ENCODE measurements at places on chromosomes 12 and 14. TPM values are rescaled to one million over a fixed set of nuclear protein-coding genes. Genes with fewer than 3 reads are reported as not detected.

RTL1 gene
- total RNA-seq = not detected

GRCh38 chr12:89665556-89665955 lies 43.1 kb downstream of the ATP2B1 start:
- peaks cover 11% of the 10 kb centered on the region for H3K36me3 ChIP-seq
- H3K4me1 ChIP-seq = peaks cover 50% of the 10 kb centered on the region
- no peak overlapping the region for H3K27ac ChIP-seq
- DNase-seq = no peak

DNA sequence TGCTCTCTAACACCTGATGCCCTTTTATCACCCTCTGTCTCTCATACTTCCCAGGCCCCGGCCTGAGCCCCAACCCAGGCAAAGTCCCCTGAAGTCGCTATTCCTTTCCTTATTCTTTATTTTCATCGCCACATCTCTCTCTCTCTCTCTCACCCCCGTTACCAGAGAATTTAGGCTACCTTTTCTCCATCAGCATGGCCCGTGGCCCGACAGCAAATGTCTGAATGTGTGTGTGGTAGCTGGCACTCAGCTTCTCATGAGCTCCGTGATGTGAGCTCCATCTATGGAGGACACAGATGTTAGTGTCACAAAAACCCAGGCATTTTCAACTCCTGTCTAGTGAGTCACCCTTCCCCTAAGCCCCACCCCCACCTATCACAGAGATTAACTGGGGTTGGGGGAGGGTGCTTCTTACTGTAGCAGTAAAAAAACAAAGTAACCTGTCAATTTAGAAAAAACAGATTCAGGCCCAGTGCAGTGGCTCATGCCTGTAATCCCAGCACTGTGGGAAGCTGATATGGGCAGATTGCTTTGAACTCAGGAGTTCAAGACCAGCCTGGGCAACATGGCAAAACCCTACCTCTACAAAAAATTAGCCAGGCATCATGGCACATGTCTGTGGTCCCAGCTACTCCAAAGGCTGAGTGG lies 53.8 kb downstream of the VCPKMT start:
- peak overlapping the region; percentile 90 for H3K4me3 ChIP-seq
- H3K27ac ChIP-seq = peak overlapping the region; percentile 97
- H3K27me3 ChIP-seq = no peaks in the 10 kb centered on the region
- peaks cover 6% of the 10 kb centered on the region for H3K36me3 ChIP-seq
- peaks cover 84% of the 10 kb centered on the region for H3K4me1 ChIP-seq
- peak; percentile 90 for DNase-seq

- DNase-seq = no peak
- peaks cover 11% of the 10 kb centered on the region for H3K27me3 ChIP-seq
- no peak overlapping the region for H3K27ac ChIP-seq
- H3K4me3 ChIP-seq = no peak overlapping the region
- H3K4me1 ChIP-seq = no peaks in the 10 kb centered on the region
- H3K36me3 ChIP-seq = no peaks in the 10 kb centered on the region
Measured at GRCh38 chr12:8667270-8667669, 4.6 kb upstream of the MFAP5 start.

DNA sequence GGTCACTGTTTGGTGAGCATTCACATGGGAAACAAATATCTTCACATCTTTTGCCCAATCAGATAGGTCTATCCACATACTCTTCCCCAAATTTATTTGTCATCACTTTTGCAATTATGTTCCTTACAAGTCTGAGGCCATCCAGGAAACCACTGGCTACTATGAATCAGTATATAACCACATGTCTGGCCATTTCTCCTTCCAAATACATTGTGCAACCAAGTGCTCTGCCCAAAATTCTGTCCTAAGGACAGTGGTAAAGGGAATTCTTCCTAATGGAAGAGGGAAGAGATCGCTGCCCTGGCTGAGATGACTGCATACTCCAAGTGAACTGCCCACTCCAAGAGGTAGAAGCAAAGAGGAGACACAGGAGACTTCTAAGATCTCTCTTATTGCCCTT lies 148.9 kb upstream of the MAX start:
- H3K27ac ChIP-seq = no peak overlapping the region
- DNase-seq = no peak
- H3K36me3 ChIP-seq = no peaks in the 10 kb centered on the region
- no peaks in the 10 kb centered on the region for H3K27me3 ChIP-seq

GRCh38 chr14:98798099-98798498 lies 473.9 kb downstream of the BCL11B start:
- peaks cover 45% of the 10 kb centered on the region for H3K27me3 ChIP-seq
- no peak overlapping the region for H3K4me3 ChIP-seq
- no peak for DNase-seq
- H3K36me3 ChIP-seq = peaks cover 14% of the 10 kb centered on the region
- H3K4me1 ChIP-seq = peaks cover 4% of the 10 kb centered on the region

DNA sequence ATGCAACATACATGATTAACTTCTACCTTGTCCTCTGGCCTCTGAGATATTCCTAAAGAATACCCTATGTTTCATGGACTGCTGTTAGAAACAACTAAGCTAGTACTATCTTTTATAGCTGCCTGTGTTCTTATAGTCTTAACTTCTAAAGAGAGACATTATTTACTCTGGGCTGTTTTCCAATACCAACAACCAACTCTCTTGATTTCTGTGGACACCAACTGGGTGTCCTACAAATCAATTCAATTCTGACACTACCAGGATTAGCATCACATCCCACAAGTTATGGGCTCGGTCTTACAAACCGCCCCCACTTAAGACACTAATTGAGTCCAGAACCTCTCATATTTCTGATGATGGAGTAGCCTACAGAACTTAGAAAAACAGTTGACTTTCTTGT lies 8.3 kb downstream of the XPOT start:
- H3K27me3 ChIP-seq = no peaks in the 10 kb centered on the region
- H3K4me3 ChIP-seq = no peak overlapping the region
- peaks cover 1% of the 10 kb centered on the region for H3K4me1 ChIP-seq
- H3K36me3 ChIP-seq = peaks cover 24% of the 10 kb centered on the region

GRCh38 chr12:449203-449602 lies 10.5 kb upstream of the B4GALNT3 start:
- no peaks in the 10 kb centered on the region for H3K27me3 ChIP-seq
- peak; percentile 5 for DNase-seq
- no peak overlapping the region for H3K27ac ChIP-seq
- no peaks in the 10 kb centered on the region for H3K4me1 ChIP-seq
- H3K36me3 ChIP-seq = no peaks in the 10 kb centered on the region
- H3K4me3 ChIP-seq = no peak overlapping the region

CACNA2D4 gene
- total RNA-seq = 12.1 TPM

GRCh38 chr14:36455241-36455627 lies 64.8 kb downstream of the NKX2-1 start:
- H3K27me3 ChIP-seq = no peaks in the 10 kb centered on the region
- H3K36me3 ChIP-seq = no peaks in the 10 kb centered on the region
- no peak for DNase-seq

DNA sequence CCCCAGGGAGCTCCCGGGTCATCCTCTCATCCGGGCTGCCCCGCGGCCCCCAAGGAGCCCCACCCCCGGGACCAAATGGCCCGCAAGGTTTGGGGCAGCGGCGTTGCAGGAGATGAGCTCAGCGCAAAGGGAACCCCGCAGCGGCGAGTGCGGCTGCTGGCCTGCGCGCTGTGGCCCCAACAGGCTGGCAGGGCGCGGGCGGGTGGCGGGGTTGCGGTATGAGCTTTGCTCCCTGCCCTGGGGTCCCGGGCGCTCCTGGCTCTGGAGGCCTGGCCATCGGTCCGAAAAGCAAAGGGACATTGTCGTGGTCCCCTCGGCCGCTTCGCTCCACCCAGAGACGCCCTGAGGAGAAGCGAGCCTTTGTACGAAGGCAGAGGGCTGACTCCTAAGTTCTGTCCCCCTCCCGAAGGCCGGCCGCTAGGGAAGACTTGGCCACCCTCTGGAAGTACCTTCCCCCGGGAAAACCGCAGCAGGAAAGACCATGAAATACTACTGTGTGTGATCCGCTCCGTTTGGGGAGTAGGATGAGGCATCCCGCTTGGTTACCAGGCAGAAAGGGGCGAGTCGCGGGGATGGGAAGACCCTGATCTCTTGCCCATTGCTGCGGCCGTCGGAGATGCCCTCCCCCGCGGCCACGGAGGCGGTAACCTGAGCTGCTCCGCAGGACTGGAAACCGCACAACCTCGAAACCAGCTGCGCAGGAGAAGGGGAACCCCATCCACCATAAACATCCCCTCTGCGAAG lies 620 bp upstream of the NID2 start:
- peaks cover 5% of the 10 kb centered on the region for H3K36me3 ChIP-seq
- no peak overlapping the region for H3K27ac ChIP-seq
- peaks cover 27% of the 10 kb centered on the region for H3K4me1 ChIP-seq
- H3K27me3 ChIP-seq = peaks cover 20% of the 10 kb centered on the region
- H3K4me3 ChIP-seq = peak overlapping the region; percentile 77
- no peak for DNase-seq

GRCh38 chr14:101624536-101624935 lies 63.2 kb downstream of the DIO3 start:
- H3K4me3 ChIP-seq = no peak overlapping the region
- no peaks in the 10 kb centered on the region for H3K27me3 ChIP-seq
- H3K36me3 ChIP-seq = no peaks in the 10 kb centered on the region
- H3K27ac ChIP-seq = no peak overlapping the region

PTPRB gene
- total RNA-seq = 0.52 TPM

DNA sequence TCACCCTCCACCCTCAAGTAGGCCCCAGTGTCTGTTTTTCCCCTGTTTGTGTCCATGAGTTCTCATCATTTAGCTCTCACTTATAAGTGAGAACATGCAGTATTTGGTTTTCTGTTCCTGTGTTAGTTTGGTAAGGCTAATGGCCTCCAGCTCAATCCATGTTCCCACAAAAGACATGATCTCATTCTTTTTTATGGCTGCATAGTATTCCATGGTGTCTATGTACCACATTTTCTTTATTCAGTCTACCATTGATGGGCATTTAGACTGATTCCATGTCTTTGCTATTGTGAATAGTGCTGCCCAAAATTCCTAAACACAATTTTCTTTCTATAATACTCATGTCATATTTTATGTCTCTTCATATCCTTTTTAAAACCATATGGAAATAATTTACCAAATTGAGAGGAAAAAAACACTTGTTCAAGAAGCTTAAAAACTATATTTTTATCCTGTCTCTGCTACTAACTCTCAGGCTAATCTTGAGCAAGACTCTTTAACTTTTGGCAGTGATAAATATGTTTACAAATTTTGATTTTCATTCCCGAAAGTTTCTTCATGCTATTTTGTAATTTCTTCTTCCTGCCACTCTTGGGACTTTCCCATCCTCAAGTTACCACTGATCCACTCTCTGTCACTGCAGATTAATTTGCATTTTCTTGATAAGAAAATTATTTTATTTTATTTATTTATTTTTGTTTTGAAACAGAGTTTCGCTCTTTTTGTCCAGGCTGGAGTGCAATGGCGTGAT lies 28.0 kb upstream of the OSBPL8 start:
- peak overlapping the region; percentile 96 for H3K27ac ChIP-seq
- peaks cover 43% of the 10 kb centered on the region for H3K4me1 ChIP-seq
- H3K4me3 ChIP-seq = peak overlapping the region; percentile 27
- no peaks in the 10 kb centered on the region for H3K27me3 ChIP-seq
- no peak for DNase-seq
- peaks cover 7% of the 10 kb centered on the region for H3K36me3 ChIP-seq

MRPL52 gene
- total RNA-seq = 134 TPM

Measured in natural killer cell treated with Interleukin-12 subunit alpha and Interleukin-12 subunit beta and Interleukin-15 and Interleukin-18, amount 100 ng/mL, for 72 hours (primary cell).